ENCODE measurements at places on chromosomes 4 and X.

- peak; percentile 29 for DNase-seq
These were observed 130.8 kb downstream of the ENOX2 start for GRCh38 chrX:130772105-130772775.

DNA sequence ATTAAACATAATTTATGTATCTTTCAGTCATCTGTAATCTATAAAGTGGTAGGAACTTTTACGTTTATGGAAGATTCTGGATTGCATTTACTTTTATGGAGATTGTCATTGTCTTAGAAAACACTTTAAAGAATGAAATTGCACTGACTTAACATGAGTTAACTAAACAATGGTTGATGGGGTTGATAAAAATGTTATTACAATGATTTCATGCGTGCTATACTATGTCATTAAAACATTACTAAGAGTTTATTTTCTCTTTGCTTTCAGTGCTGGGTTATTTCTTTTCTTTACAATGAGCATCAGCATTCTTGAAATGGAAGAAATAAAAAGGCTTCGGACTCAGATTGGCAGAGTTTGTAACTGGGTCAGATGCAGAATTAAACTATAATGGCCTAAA, 67.1 kb upstream of the PDLIM3 start:
- DNase-seq = no peak

GRCh38 chr4:624705-625590, at the start of gene PDE6B:
PDE6B (plus strand) TSS chr4:625573; CDS start chr4:625627, 54 bp downstream.
- DNase-seq = no peak

DNA sequence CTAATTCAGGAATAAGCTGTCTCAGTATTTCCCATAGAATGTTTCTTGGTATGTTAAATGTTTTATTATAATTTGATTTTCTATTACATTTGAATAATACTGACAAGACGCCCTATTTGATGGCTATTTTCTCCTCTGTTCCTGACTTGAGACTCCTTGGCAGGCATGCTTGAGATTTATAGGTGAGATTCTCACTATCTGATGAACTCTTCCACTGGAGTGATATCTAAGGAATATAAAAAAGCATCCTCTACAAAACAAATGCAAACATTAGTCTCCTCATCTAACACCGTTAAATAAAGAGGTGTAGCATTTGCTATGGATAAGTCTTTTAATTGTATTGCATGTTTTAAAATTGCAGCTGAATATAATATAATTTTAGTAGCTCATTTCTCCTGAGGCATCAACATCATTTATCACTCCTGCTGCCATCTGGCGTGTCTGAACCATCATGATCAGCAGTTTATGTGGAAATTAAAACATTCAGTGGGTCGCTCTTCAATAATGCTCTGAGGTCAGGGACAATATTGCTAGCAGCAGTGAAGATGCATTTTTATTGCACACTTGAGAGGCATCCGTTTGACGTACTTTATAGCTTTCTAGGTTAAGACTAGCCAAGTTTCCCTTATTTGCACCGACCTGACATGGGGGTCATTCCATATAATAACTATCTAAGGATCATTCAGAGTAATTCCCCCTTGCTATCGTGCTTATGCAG, 210.4 kb upstream of the GALNTL6 start:
- DNase-seq = no peak

- peak; percentile 80 for DNase-seq
These were observed 152.0 kb downstream of the GASK1B start for GRCh38 chr4:158020734-158021346.

- DNase-seq = no peak
These were observed 34.7 kb downstream of the CRMP1 start for GRCh38 chr4:5858020-5858769.

GRCh38 chrX:44261286-44261685, 82.2 kb downstream of the EFHC2 start:
- no peak for DNase-seq

DNA sequence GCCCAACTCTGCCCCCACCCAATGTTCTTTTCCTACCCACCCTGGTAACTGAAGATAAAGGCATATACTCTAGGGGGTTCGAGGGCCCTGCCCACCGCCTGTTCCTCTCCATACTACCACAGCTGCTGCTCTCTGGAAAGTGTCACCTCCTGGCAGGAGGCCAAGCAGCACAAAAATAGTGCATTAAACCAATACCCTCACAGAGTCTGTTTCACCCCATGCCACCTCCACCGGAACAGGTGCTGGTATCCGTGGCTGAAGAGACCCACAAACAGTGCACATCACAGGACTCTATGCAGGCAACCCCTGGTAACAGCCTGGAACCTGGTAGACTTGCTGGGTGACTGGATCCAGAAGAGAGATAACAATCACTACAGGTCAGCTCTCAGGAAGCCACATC, 85.1 kb upstream of the CTSO start:
- DNase-seq = no peak

- no peak for DNase-seq
These were observed 1.8 kb downstream of the ATP11C start for GRCh38 chrX:139930916-139931645.

GRCh38 chrX:13487731-13488505, 81.5 kb upstream of the EGFL6 start:
- DNase-seq = peak; percentile 58

DNA sequence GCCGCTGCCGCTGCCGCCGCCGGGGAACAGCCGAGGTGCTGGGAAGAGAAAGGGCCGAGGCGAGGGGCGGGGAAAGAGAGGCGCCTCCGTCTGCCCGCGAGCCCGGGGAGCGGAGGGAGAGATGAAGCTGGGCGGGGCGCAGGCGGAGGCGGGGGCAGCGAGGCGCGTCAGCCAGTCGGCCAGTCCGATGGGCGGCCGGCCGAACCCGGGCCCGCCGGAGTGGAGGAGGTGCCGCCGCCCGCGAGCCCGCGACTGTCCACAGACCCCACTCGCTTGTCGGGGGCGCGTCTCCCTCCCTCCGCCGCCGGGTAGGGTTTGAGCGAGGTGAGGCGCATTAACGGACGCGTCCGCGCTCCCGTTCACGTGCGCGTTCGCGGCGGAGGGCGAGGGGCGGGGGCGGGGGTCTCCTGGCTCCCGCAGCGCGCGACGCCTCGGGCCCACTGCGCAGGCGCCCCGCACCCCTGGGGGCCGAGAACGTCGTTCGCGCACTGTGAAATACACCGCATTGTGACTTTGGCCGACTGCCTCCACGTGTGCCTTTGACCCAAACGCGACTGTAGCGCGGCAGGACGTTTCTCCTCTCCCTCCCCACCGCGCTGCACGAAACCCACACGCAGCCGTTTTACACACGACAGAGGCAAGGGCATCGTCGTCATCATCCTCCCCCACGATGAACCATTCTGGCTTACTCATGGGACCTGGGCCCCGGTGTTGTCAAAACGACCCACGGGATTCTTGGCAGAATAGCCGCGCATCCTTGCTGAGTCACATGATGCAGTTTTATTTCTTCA, at the start of gene NUDT11:
Gene NUDT11, minus strand, starts transcription at position 92 of the 791 bp plus-strand sequence. CDS start 148 bp downstream, outside the sequence.
- no peak for DNase-seq

DNA sequence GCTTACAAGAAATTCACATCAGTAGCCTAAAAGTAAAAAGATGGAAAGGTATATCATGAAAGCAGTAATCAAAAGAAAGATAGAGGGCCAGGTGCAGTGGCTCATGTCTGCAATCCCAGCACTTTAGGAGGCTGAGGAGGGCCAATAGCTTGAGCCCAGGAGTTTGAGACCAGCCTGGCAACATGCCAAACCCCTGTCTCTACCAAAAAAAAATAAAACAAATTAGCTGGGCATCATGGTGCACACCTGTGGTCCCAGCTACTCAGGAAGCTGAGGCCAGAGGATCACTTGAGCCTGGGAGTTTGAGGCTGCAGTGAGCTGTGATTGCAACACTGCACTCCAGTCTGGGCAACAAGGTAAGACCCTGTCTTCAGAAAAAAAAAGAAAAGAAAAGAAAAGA, 55.5 kb downstream of the GSPT2 start:
- no peak for DNase-seq

DNA sequence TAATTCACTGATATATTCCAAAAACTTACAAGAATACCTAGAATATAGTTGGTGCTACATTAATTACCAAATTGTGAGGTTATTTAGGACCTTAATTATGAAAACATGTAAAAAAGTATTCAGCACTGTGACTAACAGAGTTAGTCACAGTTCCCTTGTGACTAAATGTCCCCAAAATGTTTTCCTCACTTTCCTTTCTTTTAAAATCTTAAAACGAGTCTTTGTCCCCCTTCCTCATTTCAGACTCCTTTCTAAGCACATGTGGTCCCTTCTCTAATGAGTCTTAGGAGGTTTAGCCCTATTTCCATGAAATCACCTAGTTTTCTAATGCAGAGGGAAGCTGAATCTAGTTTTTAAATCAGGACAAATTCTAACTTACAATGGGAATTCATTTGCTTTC, 175.0 kb downstream of the PPP3CA start:
- no peak for DNase-seq

- DNase-seq = no peak
These were observed 58.4 kb downstream of the AMELX start for GRCh38 chrX:11351375-11352295.

DNA sequence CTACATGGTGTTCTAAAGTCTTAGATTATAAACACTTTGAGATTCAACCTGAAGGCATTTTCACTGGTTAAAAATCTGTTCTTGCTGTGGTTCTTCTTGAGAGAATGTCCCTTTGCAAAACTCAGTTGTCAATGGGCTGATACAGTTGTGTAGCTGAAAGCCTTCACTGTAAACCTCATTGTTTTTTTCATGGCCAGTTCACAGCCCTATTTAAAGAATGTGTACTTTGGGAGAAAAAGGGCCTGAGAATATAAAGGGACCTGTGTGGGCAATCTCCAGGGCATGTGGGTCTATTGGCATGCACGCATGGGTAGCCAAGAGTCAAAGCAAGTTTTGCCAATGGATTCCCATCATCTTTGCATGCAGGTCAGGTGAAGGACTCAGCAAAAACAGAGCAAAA, 7.8 kb upstream of the MAP7D3 start:
- no peak for DNase-seq

DNA sequence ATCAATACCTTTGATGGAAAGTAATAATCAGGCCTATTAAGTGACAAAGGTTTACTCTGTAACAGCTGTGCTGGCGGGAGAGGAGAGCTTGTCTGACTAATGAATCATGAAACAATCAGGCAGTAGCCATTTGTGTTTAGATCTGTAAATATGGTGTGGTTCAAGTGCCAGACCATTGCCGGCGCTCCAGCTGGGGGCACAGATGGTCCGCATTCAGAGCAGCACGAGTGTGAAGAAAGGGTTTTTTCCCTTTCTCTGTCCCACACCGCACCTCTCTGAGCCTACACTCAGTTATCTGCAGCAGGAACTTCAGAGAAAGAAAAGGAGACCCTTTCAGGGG, 111.3 kb upstream of the PAQR3 start:
- DNase-seq = no peak

GRCh38 chr4:107559653-107560052, 160.4 kb downstream of the PAPSS1 start:
- no peak for DNase-seq

- DNase-seq = no peak
These were observed 12.7 kb downstream of the ADGRL3 start for GRCh38 chr4:61212788-61213187.

GRCh38 chrX:23013366-23013765, 13.6 kb downstream of the DDX53 start:
- DNase-seq = no peak

- no peak for DNase-seq
These were observed 202.3 kb upstream of the CENPE start for GRCh38 chr4:103400405-103400804.

DNA sequence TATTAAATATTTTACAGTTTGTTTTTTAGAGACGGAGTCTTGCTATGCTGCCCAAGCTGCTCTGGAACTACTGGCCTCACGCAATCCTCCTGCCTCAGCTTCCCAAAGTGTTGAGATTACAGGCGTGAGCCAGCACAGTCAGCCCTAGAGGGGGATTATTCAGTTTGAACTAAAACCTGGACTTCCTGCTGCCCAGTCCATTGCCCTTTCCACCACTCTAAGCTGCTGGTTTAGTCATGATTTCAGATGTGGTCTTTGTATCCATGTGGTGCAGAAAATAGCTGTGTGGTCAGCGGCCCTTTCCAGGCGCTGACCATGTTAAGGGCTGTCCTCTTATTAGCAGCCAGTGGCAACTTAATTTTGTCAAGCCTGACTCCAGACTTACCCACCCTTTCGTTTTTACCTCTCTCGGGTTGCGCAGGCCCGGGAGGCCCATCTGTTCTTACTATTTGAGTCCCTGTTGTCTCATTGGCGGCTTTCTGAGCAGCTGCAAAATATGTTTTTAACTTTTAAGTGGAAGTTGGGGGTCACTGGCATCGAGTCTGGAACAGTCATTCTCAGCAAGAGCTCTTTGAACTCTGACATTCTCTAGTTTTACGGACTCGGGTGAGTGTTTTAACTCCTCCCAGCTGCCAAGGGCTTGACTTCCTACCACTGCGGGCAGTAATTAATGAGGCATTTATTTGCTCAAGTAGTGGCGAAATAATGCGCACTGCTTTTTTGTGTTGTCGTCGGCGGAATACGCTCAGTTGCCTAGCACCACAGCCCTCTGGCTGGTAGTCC, 773 bp upstream of the VMA21 start:
- peak; percentile 36 for DNase-seq

- no peak for DNase-seq
These were observed 127.8 kb upstream of the TBL1X start for GRCh38 chrX:9337046-9337445.

GRCh38 chr4:5921981-5922380, 29.1 kb upstream of the CRMP1 start:
- DNase-seq = no peak

DNA sequence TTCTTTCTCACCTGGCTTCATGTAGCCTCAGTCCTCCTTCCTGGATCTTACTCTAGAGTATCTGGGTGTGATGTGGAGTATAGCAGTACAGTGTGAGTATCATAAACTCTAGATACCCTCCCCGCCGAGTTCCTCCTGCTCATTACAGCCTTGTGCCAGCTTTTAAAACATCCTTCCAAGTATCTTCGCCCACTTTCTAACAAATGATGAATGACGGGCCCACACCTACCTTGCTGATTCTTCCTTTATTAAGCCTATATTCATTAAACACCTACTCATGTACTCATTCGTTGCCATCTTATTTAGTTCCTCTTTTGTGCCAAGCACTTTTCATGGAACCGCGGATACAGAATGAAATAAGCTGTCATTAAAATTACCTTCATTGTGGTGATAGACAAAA, 1585.3 kb upstream of the TENM3 start:
- no peak for DNase-seq

DNA sequence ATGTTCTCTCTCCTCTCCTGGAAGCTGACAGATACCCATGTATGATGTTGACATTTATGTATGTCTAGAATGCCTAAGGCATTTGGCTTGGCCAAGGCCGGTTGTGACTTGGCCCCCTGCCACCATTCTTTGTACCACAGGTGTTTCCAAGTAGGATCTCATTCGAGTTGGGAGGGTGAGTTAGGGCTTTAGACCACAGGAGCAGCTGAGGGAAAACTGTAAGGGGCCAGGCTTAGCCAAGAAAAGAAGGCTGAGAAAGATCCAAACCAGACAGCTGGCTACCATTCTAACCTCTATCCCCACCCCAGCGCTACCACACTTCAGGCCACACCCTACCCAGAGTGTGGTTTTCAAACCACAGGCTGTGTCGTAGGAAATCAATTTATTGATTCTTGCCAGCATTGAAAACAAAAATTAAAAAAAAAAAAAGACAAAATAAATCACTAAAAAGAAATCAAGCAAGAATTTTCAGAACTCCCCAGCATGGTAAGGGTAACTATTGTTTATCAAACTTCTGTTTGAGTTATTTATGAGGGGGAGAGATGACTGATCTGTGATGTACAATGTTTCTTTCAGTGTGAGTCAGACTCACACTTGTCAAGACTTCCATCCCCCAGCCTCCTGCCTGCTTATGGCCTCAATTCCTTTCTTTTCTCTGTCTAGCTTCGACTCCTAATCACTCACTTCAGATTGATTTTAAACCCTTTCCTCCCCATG, 9.9 kb downstream of the TMSB4X start:
- no peak for DNase-seq

- DNase-seq = no peak
These were observed 30.5 kb downstream of the TMEM271 start for GRCh38 chr4:545612-546011.
